ENCODE measurements at places on chromosomes 6 and 20. TPM values are rescaled to one million over a fixed set of nuclear protein-coding genes. Genes with fewer than 3 reads are reported as not detected.

The PPP1R11 gene
- polyA plus RNA-seq = 66.3 TPM

The SCRT2 gene
- 0.04 TPM for polyA plus RNA-seq

The METTL24 gene
- 15.5 TPM for polyA plus RNA-seq

The SNAI1 gene
- 9.9 TPM for polyA plus RNA-seq

The SIGLEC1 gene
- polyA plus RNA-seq = 0.58 TPM

The MATN4 gene
- polyA plus RNA-seq = 0.13 TPM

The CGAS gene
- polyA plus RNA-seq = 3.2 TPM

The ZNF165 gene
- 4.8 TPM for polyA plus RNA-seq

The CDH4 gene
- polyA plus RNA-seq = 6.8 TPM

The MMP24OS gene
- 38.8 TPM for polyA plus RNA-seq

The DOK5 gene
- 11.4 TPM for polyA plus RNA-seq

The PTCHD4 gene
- polyA plus RNA-seq = 2.5 TPM

DNA sequence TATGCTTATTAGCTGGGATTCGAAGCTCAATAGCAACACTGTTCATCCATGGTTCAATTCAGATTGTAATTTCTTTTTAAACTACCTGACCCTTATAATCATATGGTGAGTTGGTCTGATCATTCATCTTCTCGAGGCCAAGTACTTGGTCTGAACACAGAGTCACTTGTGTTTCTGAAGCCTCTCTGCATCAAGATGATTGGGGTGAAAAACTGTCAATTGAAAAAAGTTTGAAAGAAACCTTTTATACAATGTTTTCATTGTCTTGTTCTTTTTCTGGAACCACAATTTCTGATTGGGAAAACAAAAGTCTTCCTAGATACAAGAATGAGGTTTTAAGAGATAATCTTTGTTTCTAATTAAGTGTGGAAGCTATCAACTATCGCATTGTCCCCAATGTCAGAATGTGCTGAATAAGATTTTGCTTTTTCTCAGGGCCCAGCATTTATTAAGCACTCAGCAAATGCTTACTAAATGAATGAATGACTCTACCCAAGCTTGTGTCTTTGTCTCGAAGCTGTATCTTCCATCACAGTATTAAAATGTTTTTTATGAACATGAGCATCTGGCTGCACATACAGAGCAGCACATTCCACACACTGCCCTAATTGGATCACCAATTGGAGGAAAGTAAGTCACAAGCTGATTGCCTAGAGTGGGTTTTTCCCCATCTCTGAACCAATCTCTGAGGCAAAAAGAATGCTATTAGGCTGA, 45.0 kb upstream of the MOXD1 start:
- DNase-seq = no peak

GRCh38 chr20:23337312-23337711, 13.3 kb upstream of the NXT1 start:
- DNase-seq = no peak

DNA sequence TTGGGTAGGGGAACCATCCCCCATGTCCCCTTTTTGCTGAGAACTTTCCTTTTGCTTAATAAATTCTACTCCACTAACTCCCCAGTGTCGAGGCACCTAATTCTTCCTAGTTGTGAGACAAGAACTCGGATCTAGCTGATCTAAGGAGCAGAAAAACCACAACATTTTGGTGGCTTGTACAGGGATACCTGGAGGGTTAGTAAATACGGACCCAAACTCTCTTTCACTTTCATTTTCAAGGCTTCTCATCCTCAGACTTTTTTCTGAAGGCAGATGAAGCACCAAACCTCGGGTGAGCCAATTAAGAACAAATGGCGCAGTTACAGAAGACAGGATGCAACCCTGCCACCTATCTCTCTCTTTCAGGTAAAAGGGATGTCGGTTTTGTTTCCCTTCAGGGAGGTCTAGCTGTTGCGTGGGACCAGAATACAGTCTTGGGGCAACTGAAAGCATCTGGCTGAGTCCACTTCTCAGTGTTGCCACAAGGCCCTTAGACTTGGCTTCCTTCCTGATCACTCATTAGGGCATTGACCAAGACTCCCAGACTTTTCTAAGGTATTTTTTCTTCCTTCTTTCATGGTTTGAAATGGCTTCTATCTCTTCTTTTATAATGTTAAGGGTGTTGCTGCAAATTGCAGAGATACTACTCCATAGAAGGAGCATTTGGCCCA, 11.1 kb upstream of the HTR1B start:
- no peak for DNase-seq

GRCh38 chr6:29912840-29913239, 29.5 kb upstream of the HLA-A start:
- DNase-seq = no peak

- no peak for DNase-seq
Observed at GRCh38 chr20:20371083-20371482, 3.2 kb downstream of the INSM1 start.

- DNase-seq = no peak
Observed at GRCh38 chr6:150038202-150039062, 13.1 kb upstream of the RAET1L start.

DNA sequence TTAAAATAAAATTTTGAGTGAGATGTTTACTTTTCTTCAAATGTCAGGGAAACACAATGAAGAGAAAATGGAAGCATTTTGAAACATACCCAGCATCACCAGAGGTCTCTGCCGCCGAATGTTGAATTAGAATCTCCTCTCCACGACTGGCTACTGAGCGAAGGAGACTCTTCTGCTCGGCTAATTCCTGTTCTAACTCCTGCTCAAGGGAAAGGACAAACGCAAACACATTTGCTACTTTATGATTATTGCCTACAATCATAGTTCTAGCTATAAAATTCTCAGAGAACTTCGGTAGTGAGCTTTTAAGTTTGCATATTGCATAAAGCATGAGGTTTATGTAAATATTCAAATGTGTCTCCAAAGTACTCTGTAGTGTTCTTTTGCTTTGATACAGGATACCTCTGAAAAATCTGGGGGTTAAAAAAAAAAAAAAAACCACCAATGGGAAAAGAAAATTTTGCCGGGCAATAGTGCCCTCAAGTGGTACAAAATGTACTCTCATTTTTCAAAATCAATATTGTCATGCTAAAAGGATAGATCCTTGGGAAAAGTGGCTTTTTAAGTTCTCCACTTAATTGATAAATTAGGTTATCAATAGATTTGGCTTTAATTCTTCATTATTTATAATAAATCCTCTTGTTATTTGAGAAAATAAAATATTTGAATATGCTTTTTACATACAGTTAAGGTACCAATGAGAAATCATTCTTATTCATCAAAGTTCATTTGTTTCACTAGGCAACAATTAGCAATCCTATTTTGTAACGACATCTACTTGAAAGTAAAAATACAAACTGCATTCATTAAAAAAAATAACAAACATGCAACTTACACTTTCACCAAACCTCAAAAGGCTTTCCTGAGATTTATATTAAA, 369.0 kb downstream of the SYNE1 start:
- DNase-seq = no peak

DNA sequence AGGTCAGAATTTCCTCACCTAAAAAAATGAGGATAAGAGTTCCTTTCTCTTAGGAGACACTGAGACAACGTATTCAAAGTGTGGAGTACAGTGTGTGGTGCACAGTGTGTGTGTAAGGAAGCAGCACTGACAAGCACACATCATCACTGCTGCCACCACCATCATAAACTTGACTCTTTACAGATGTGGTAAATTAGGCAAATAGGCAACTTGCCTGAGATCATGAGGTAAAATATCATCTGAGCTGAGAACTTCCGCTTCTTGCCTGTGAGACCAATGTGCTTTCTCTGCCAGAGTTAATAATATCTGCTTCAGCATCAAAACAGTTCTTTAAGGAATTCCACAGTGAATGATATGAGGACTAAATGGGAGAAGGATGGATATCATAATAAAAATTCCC, 52.7 kb downstream of the LYRM4 start:
- DNase-seq = no peak

DNA sequence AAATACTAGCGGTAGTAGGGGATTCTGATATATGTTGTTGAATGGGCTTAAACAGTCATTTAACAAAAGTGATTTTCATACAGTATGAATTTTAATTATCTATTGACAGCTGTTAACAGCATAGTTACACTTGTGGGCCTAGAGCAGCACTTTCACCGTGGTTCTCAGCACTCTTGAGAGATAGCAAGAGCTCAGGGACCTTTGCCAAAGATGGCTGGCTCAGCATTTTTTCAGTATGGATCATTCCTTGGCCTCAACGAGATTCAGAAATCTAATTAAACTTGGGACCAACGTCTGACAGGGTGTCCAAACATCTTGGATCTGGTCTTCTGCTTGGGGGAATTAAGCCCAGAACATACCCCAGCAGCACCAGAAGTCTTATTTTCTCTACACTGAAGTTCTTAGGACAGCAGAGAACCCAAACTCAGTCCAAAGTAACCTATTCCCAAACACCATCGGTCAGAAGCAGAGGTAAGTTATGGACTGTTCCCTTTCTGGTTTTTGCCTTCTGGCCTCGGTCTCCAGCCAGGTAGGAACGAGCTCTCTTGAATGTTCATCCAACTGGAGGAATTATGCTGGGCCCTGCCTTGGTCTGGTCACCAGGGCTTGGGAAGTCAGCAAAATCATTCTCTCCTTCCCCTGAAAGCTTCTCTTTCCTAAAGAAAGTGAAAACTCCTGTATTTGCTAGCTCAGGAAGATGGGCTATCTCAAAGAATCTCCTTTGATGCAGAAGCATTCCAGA, 25.7 kb downstream of the PRPH2 start:
- no peak for DNase-seq

GRCh38 chr20:13340088-13340487, 119.0 kb downstream of the ISM1 start:
- DNase-seq = no peak

DNA sequence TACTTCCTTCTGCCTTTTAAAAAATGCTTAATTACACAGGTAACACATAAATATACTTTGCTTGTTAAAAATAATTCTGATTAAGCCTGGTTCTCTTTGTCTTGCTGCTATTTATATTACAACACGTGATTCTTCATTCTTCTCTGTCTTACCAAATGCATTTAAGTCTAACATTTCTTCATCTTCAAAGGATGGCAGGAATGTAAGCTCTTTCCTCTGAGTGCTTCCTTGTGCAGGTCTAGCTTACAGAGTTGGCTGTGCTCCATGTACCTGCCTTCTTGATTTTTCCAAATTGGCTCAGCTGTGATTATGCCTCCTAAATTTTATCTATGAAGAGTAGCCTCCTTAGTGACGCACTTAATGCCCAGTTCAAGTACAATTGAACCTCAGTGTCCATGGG, 44.4 kb downstream of the RNF144B start:
- no peak for DNase-seq

DNA sequence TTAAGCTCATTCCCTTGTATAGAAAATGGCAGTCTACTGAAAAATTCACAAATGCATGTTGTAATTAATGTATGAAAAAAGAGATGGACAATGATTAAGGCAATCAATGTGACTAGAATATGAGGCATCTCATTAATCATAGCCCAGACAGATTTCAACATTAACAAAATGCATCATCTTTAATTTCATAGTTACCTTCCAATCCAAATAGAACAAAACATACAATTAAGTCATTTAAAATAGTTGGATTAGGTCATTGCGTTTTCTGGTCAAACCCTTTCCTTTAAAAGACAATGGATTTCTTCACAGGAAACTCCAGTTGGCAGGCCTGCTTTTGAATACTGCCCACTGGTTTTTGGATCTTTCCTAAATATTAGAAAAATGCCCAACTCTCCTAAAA, 203.9 kb downstream of the HAO1 start:
- no peak for DNase-seq

- DNase-seq = peak; percentile 61
Observed at GRCh38 chr20:59782986-59783640, 150.3 kb downstream of the SYCP2 start.

DNA sequence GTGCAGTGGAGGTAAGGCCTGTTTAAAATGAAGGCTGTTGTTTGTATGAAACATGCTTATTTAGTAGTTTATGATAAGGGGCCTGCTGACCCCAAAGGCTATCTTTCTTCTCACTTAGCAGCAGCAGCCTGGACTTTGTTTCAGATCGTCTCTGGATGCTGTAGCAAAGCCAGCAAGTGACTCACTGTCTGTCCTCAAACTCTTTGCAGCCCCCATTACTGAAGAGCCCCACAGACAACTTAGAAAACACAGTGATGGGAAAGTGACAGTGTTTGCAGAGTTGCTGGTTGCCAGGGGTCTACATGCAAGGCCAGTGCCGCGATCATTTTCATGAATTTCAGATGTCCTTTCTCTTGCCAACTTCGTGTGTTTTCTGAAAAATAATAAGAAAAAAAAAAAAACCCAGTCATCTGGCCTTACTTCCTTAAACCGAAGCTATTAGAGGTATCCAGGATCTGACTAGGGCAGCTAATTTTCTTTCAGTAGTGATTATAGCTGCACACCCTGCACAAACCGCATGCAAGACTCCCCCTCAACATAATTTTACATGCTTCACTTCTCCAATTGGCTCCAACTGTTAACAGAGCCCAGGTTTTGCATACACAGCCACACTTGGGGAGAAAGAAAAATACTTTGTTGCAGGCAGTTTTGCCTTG, 11.6 kb upstream of the F13A1 start:
- DNase-seq = no peak

- no peak for DNase-seq
Observed at GRCh38 chr6:136728976-136729515, 63.2 kb downstream of the MAP3K5 start.

DNA sequence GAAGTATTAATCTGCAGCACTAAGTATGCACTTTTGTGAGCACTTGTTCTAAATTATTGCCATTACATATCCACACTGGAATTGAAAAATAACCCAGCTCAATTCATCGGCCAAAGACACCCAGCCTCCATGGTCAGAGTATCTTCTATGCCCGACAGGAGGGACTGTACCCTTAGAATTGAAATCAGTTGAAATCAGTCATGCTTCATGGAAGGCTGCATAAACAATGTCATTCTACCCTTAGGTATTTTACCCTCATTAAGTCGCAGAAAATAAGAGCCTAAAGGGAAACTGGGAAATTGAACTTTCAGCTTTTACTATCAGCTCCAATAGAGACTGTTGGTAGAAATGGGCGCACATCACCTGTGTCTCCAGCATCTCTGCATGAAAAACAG, 2.9 kb upstream of the RAMACL start:
- no peak for DNase-seq
